Central memory CD8-positive, alpha-beta T cell (primary cell): ENCODE measurements at places on chromosomes 5 and 9.

DNA sequence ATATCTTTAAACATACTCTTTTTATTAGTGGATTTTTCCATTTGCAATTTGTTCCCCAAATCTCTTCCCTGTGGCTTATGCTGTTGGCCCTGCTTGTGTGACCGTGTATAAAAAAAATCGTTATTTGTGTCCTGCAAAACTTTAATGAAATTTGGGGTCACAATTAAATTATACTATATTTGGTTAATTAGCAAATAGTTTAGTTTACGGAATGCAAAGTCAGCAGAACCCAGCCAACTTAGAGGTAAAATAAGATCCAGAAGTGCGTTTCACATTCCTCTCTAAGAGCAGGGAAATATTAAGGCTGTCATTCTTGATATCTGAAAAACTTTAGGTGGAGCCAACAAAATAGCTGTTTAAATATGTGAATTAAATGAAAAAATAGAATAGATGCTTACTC lies 2023.5 kb upstream of the WWC1 start:
- H3K4me1 ChIP-seq = no peaks in the 10 kb centered on the region
- no peaks in the 10 kb centered on the region for H3K36me3 ChIP-seq
- H3K27me3 ChIP-seq = no peaks in the 10 kb centered on the region

- no peaks in the 10 kb centered on the region for H3K36me3 ChIP-seq
- H3K4me3 ChIP-seq = no peak overlapping the region
- no peaks in the 10 kb centered on the region for H3K4me1 ChIP-seq
- H3K27me3 ChIP-seq = no peaks in the 10 kb centered on the region
Measured at GRCh38 chr5:124234022-124234769, 512.2 kb downstream of the ZNF608 start.

- H3K27me3 ChIP-seq = no peaks in the 10 kb centered on the region
- peak overlapping the region; percentile 49 for H3K27ac ChIP-seq
- H3K4me3 ChIP-seq = peak overlapping the region; percentile 81
- H3K4me1 ChIP-seq = peaks cover 49% of the 10 kb centered on the region
Measured at GRCh38 chr9:120875954-120876841, 790 bp downstream of the PHF19 start.

DNA sequence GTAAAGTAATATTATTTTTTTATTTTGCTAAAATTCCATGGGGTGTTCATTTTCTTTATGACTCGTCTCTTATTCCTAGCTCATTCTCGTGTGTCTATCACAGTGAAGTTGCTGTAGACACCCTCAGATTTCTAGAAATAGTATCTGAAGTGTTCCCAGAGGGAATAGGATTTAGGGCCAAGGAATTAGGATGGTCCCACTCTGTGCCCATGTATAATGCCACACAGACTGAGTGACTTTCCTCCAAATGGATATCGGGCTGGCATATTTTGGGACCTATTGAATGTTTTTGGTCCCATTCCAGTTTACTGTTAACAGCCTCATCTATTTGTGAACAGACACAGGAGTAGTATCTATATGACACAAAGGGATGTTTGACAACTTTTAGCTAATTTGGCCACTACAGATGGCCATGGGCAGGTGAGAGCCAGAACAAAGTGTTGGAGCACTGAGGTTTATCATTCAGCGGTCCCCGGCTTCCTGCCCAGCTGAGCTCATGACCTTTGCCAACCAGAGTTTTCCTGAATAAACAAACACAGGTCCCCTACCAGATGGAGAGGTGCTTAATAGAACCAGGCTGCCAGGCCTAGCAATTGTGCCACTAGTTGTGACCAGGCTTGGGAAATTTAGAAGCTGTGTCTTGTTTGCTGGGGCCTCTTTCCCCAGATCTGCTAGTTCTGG lies 46.9 kb downstream of the MAP1B start:
- H3K4me3 ChIP-seq = no peak overlapping the region
- peaks cover 17% of the 10 kb centered on the region for H3K27me3 ChIP-seq
- H3K27ac ChIP-seq = no peak overlapping the region
- no peaks in the 10 kb centered on the region for H3K4me1 ChIP-seq

DNA sequence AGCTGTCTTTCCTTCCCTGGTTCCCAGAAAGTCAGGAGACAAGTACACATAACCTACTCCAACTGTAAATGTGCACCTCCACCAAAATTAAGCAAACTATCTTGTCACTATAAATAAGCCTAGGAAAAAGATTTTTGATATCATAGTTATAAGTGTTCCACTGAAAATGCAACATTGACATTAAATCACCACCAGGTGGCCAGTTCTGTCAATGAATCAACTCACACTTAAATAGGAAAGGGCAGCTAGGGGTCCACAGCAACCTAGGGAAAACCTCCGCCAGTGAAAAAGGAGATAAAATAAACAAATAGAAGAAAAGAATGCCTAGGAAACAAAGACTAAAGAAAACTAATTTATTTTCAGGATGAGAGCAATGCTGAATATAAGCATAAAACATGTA lies 243.0 kb upstream of the PTPRD start:
- H3K4me1 ChIP-seq = no peaks in the 10 kb centered on the region
- H3K27me3 ChIP-seq = no peaks in the 10 kb centered on the region
- no peak overlapping the region for H3K4me3 ChIP-seq
- no peak for DNase-seq
- no peak overlapping the region for H3K27ac ChIP-seq

DNA sequence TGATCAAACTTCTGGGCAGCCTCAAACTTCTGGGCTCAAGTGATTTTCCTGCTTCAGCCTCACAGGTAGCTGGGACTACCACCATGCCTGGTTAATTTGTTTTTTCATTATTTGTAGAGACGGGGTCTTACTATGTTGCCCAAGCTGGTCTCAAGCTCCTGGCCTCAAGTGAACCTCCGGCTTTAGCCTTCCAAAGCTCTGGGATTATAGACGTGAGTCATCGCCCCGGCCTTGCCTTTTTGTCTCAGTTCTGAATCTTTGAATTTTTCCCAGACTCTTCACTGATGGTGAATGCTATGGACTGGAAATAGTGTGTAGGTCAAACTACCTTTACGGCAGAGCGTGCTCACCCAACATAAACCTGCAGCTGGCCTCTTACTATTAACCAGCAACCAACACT lies 32.3 kb upstream of the EGFLAM start:
- DNase-seq = no peak
- H3K27ac ChIP-seq = no peak overlapping the region
- no peaks in the 10 kb centered on the region for H3K36me3 ChIP-seq
- H3K27me3 ChIP-seq = no peaks in the 10 kb centered on the region

- H3K36me3 ChIP-seq = no peaks in the 10 kb centered on the region
- H3K4me3 ChIP-seq = no peak overlapping the region
- H3K27me3 ChIP-seq = no peaks in the 10 kb centered on the region
- DNase-seq = no peak
- no peak overlapping the region for H3K27ac ChIP-seq
- no peaks in the 10 kb centered on the region for H3K4me1 ChIP-seq
Measured at GRCh38 chr9:65400886-65401285, 115.9 kb upstream of the FOXD4L5 start.

DNA sequence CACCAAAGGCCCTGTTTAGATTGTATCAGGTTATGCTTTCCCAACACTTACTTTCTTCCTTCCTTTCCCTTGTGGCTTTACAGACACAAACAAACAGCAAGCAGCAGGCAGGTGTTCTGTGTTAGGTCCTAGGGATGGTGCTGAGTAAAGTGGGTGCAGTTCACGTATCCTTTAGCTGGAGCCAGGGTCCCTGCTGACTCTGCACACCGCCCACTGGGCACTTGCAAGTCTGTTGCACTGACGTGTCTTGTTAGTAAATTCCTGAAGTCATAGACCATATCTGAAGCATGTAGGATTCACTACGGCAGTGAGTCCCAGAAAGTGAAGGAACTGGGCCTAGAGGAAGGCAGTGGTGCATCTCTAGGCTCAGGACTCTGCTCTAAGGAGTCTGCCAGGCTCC lies 96.5 kb downstream of the DAPK1 start:
- no peak for DNase-seq
- H3K4me1 ChIP-seq = no peaks in the 10 kb centered on the region
- no peak overlapping the region for H3K4me3 ChIP-seq

DNA sequence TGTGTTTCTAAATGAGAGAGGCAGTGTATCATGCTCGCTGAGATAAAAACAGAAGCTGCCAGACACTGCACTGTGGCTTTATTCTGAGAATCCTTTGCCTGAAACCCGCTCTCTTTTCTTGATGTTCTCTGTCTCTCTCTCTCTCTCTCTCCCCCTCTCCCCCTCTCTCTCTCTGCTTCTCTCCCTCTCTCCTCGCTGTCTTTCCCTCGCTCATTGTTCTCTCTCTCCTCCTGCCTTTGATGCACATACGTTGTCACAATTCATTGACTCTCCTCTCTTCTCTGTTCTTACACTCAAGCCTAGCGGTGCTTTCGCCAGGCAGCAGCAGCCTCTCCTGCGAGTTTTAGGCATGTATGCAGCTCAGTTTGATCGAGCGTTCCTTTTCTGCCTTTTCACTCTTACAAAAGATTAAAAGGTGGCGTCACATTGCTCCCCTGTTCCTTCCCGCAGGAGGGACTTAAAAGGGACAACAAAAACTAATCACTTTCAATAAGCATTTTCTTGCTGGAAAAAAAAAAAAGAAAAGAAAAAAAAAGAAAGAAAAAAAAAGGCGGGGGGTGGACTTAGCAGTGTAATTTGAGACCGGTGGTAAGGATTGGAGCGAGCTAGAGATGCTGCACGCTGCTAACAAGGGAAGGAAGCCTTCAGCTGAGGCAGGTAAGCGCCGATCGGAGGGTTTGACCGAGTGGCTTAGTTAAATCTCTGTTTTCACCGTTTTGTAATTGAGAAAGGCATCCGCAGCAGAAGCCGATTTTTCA lies 717.9 kb upstream of the WWC1 start:
- no peak for DNase-seq
- no peaks in the 10 kb centered on the region for H3K4me1 ChIP-seq
- no peak overlapping the region for H3K4me3 ChIP-seq

- H3K4me3 ChIP-seq = no peak overlapping the region
- H3K4me1 ChIP-seq = no peaks in the 10 kb centered on the region
- no peak for DNase-seq
- no peaks in the 10 kb centered on the region for H3K36me3 ChIP-seq
Measured at GRCh38 chr5:110916381-110917049, 155.0 kb upstream of the TSLP start.

DNA sequence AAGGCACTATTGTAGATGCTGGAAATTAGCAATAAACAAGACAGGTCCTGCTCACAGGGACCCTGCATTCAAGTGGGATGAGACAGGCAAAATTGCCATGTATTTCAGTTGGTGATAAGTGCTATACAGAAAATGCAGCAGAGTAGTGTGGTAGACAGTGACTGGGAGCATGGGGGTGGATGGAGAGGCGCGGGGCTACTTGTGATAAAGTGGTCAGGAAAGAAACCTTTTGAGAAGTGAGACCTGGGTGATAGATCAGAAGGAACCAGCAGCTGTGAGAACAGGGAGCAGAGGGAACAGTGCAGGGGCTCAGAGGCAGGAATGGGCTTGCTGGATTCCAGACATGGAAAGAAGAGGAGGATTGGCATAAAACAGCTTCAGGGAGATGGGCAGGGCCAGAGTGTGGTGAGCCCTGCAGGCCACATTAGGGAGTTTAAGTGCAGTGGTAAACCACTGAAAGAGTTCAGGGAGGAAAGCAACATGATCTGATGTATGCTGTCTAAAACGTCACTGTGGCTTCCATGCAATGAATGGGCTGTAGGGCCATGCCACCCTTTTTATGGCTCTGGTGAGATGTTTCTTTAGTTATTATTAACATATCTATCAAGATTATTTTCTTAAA lies 7.3 kb downstream of the CRHBP start:
- peaks cover 24% of the 10 kb centered on the region for H3K27me3 ChIP-seq
- no peak overlapping the region for H3K27ac ChIP-seq
- no peak overlapping the region for H3K4me3 ChIP-seq

GRCh38 chr5:6572086-6572824 lies 60.6 kb downstream of the NSUN2 start:
- H3K27ac ChIP-seq = no peak overlapping the region
- no peak for DNase-seq
- H3K4me1 ChIP-seq = no peaks in the 10 kb centered on the region
- H3K27me3 ChIP-seq = peaks cover 42% of the 10 kb centered on the region

DNA sequence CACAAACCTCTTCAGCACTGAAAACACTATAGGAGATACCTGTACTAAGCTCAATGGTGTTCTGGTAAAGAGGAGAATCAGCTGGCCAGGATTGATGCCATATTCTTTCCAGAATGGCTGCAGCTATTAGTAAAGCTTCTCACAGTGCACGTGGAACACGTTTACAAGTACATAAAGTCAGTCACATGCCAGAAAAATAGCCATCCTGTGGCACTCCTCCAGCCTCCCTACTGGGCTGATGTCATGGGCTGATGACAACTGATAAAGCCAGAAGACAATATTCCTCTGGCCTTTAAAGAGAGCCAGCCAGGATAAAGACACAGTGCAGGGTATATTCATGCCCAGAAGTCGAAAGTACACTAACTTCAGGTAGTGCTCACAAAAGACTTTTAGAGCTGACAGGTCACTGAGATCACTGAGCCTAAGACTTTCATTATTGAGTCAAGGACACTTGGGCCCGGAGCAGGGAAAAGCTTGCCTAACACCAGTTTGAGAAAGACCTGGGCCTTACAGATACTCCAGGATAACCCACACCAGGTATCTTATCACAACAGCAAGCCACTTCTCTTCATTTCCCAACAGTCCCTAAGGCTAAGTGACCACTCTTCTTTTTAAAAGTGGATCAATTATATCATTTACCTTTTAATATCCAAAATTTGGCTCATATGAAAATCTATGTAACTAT lies 29.4 kb downstream of the ABITRAM start:
- H3K4me1 ChIP-seq = no peaks in the 10 kb centered on the region
- no peak overlapping the region for H3K27ac ChIP-seq
- H3K36me3 ChIP-seq = no peaks in the 10 kb centered on the region
- H3K27me3 ChIP-seq = no peaks in the 10 kb centered on the region
- H3K4me3 ChIP-seq = no peak overlapping the region

DNA sequence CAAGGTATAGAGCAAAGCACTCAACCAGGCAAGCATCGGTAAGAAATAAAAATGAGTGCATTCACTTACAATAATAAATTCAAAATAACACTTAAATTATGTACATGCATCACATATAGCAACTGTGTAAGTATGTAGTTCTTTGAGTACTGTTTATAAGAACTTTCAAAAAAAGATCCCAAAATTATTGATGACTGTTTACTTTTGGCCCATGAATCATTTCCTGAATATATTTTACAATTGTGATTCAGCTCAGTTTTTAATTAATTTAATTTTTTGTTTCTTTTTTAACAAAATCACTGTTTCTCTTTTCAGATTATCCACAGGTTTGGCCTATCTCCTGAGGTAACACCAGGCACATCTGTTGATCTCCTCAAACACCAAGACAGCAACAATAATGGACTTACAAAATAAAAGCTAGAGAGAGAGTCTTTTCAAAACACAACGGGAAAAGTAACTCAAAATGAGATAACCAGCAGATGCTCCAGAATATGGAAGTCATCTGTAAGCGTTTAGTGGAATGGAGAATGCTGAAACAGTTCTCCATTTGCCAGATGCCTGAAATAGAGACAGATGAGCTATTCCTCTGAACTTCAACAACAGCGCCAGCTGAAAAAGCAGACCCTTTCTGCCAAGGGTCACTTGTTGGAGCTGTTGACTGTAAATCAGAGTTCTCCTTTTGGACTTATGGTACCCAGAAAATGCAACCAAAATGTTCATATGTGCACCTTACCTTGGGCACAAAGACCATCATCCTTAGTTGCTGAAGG lies 348.6 kb upstream of the RGMB start:
- H3K36me3 ChIP-seq = no peaks in the 10 kb centered on the region
- H3K27me3 ChIP-seq = no peaks in the 10 kb centered on the region
- H3K4me1 ChIP-seq = no peaks in the 10 kb centered on the region
- DNase-seq = no peak

- H3K4me1 ChIP-seq = peaks cover 5% of the 10 kb centered on the region
- H3K27me3 ChIP-seq = peaks cover 15% of the 10 kb centered on the region
- DNase-seq = no peak
- H3K27ac ChIP-seq = no peak overlapping the region
- peaks cover 1% of the 10 kb centered on the region for H3K36me3 ChIP-seq
- H3K4me3 ChIP-seq = no peak overlapping the region
Measured at GRCh38 chr9:130458804-130459067, 14.0 kb downstream of the ASS1 start.
